ENCODE measurements at places on chromosomes 13 and 19.

GRCh38 chr19:47404334-47405196 lies 14.8 kb downstream of the MEIS3 start:
- DNase-seq, result no peak

DNA sequence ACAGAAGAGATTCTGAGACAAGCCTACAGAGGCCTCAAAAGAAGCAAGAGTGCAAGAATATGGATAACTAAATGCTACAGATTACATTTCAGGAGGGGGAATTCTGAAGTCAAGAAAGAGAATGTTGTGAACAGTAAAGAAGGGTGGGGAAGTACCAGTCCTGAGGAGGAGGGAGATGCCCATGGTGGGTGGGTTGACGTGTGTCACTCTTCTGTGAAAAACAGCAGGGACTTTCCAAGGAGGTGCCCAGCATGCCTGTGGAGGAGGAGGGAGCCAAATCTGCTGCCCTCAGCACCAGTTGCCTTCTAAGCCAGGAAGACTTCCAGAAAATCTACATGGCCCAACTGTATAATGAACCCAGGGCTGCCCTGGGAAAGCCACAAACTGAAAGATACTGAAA lies 87.7 kb downstream of the SGCG start:
- DNase-seq, result no peak

DNA sequence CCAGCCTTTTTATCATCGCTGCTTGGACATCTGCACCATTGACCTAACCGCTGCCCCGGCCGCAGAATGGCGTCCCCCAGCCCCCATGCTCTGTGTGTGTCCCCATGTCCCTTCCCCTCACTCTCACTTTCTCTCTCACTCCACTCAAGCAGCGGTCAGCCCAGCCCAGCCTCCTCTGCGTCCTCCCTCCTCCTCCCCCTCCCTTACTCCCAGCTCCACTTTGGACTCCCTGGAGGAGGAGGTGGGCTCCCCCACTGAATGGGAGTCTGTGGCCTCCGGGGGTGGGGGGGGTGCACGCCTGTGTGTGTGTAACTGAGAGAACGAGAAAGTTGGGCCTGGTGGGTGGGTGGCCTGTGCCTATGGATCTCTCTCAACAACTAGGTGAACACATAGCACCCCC lies 2.2 kb downstream of the MAP2K7 start:
- DNase-seq, result no peak

DNA sequence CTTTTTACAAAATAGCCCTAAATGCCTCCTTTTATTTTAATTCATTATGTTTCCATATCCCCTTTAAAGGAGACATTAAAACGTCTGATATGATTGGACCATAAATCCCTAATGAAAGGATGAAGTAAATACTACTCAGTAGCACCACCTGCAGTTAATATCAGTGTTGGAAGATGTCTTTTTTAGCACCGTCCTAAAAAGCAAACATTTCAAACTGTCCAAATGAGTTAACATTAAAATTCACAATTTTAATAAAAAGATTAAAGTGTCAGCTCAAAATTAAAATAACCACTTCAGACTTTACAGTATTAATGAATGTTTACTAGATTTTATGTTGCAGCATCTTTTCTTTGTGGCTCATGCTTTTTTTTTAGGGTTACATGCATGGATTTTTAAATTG lies 12.3 kb downstream of the ZNF507 start:
- DNase-seq, result no peak

- DNase-seq, result peak; percentile 71
These were observed 112.2 kb downstream of the IER2 start for GRCh38 chr19:13262450-13262849.

DNA sequence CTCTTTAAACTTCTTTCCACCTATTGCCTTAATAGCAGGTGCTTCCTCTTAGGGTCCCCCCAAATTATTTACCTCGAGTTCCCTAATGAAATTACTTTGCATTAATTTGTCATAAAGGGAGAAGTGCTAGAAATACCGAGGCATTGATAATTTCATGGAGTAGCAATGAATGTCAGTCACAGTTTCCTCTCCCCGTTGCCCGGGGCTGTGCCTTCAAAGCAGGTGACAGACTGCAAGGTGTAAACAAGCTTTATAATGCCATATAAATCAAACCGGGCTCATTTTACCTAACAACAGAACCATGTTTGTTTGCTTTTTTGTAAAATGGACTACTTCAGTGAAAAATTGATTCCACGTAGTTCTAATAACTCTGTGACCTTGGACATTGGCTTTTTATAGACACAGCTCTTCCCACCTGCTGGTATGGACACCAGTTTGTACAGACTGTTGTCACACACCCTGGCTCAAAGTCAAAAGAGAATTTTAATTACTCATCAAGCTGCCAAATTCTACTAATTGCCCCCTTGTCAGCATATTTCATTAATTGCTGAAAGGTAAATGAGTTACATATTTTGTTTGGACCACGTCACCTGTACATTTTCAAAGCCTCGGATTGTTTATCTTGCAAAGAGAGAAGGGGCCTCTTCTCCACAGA lies 171.1 kb downstream of the STK24 start:
- no peak for DNase-seq

DNA sequence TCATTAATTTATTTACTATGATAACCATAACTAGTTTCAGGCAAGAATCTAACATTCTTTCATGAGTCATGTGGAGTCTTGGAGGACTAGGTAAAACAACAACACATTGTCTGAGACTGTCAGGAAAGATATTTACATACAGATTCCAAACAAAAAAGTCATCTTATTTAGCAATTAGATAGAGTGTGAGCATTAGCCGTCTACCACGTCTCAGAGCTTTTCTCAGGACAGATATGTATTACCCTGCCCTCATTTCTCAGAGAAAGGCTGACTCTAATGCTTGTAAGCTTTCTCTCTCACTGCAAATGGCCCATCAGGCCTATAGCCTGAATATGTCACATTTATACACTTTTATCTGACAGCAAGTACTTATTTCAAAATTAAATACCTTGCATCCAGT lies 312.1 kb upstream of the PCDH20 start:
- no peak for DNase-seq

GRCh38 chr13:40969169-40969901 lies 49.8 kb downstream of the ELF1 start:
- no peak for DNase-seq

Data from HTR-8/SVneo (cell line).